ENCODE measurements at places on chromosomes 16 and 17.

- DNase-seq = no peak
Measured at GRCh38 chr17:29682987-29683386, 60.3 kb upstream of the CORO6 start.

DNA sequence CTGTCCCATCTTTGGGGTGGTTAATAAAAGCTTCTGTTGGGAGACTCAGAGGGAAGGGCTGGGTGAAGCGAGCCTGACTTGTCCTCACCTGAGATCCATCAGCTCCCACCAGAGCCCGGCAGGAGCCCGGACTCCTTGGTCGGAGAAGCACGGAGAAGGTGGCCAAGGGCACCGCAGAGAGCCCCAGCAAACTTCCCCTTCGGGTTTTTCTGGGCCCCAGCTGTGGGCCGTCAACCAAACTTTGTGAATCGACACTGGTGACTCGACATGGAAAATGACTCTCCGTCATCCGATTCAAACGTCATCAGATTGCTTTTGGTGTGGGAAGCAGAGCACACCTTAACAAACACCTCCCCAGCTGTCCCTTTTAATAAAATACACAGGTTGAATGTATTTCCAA is 21.4 kb downstream of the ENPP7 start:
- no peak for DNase-seq

- DNase-seq = no peak
Measured at GRCh38 chr16:90026135-90026534, 6.9 kb upstream of the DBNDD1 start.

GRCh38 chr17:17811381-17812210 is 25.2 kb downstream of the SREBF1 start:
- no peak for DNase-seq

- no peak for DNase-seq
Measured at GRCh38 chr17:29569245-29569950, 897 bp downstream of the TP53I13 start.

- no peak for DNase-seq
Measured at GRCh38 chr17:37841232-37841631, 83.0 kb upstream of the TBC1D3K start.

DNA sequence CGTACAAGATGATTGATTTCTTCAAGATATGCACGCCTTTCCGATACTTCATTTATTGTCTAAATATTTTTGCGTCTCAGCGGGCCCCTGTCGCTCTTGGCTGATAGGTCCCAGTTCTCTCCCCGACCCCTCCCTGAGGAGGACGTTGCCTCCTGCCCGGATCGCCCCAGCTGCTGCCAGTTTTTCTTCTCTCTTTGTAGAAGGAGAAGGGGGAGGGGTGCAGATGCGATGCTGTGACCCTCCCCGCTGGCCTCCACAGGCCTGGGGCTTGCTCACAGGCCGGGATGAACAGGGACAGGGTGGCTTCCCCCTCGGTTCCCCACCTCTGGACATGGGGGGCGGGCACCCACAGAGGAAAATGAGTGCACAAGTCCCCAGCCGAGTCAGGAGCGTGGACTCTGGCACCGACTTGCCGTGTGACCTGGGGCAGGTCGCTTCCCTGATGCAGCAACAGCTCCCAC is 53.6 kb upstream of the ZC3H18 start:
- no peak for DNase-seq

DNA sequence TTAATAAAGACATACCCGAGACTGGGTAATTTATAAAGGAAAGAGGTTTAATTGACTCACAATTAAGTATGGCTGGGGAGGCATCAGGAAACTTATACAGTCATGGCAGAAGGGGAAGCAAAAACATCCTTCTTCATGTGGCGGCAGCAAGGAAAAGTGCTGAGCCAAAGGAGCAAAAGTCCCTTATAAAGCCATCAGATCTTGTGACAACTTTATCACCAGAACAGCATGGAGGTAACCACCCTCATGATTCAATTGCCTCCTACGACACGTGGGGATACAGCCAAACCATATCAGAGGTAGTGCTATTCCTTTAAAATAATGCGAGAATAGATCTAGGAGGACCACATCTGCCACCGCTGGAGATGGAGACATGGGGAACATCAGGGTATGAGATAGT is 9.0 kb downstream of the C16orf54 start:
- no peak for DNase-seq

DNA sequence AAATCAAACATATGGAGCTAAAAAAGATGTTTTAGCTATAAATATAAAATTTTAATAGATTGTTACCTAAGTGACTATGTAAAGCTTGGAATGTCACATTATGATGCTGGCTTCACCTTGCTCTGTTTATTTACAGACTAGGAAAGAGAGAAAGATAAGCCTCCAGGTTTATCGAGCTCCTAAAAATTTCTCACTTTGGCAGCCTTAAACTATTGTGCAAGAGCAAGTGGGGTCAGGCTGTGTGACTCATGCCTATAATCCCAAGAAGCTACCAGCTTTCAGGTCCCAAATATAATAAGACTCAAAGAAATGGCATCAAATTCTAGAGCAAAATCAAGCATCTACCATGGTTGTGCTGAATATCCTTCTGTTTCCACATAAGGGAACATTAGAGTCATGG is 34.3 kb upstream of the PRSS54 start:
- no peak for DNase-seq

DNA sequence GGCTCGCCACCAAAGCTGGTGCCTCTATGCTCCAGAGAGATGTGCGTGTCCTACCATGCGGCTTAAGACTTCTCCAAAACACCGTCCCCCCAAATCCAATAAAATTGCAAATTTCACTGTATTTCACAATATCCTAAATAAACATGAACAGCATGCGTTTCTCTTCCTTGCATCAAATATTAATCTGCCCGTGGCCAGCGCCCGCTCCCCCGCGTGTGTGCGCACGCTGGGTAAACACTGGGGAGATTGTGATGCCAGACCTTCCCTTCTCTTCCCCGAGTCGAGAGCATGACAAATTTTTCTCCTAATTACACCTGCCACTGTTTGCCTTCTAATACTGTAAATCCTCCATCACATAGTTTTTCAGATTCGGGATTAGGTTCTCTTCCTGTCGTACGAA is 148.1 kb downstream of the MRM1 start:
- no peak for DNase-seq

DNA sequence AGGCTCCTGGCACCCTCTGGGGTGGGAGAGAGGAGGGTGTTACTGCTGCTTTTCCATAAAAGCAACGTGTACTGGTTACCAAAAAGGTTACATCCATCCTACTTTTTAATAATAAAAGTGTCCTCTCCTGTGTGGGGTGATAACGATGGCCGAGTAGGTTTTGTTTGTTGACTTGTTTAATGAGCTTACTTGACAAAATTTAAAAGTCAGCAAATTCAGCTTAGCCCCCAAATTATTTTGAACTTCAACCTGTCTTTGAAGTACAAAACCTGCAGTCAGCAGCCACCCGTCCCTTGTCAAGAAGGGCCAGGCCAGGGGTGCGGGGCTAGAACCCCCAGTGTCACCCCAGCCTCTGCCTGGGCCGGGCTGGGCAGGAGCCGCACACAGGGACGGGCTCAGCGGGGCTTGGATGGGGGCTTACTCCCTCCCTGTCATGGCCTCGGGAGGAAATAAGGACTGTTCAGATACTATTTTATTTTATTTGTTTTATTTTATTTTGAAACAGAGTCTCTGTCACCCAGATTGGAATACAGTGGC is 103.9 kb upstream of the CHMP6 start:
- no peak for DNase-seq

DNA sequence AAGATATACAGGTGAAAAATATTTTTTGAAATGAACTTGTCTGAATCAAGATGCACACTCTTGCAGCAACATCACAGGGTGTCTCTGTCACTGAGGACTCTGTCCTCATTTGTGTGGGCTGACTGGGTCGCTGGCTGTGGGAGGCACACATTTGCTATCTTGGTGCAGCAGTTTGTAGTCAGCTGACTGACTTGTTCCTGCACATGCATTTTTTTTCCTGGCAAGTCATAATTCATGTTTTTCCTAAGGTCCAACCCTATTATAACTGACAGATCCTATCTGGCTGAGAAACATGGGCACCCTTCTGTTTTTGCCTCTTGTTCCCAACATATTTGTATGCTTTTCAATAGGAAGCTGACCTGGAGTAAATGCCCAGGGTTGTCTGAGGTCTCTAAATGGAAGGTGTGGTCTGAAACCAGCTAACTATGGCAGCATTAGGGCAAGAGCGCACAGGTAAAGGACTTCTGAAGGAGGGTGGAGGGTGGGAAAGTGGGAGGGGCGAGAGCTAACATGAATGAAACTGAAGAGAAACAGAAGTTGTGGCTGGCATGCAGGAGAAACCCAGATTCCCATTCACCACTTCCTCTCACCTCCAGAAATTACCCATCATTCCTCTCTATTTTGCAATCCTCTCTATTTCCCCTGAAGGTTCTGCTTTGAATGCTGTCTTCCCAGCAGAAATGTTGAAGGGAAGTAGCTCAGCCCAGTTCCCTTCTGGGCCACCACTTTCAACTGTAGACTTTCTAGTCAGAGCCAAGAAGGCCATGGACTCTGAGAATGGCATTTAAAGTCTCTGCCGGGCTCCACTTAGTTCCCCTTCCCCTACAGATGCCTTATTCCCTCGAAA is 166.1 kb downstream of the PRKCA start:
- DNase-seq = peak; percentile 10

DNA sequence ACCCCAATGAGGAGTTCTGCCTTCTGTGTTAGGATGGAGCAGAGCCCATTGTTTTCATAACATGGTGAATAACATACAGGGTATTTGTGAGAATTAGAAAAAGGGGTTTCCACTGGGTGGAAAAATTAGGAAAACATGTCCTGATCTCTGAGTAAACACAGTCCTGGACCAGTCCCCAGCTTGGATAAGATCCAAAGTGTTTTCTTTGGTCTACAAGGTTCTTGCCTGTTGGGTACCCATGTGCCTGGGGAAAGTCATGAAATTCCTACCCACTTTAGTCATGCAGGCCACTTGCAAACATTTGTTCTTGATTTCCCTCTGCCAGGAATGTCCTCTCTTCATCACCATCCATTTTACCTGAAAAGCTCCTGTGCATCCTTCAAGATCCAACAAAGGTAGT is 164.8 kb upstream of the DYNLRB2 start:
- DNase-seq = no peak

GRCh38 chr17:76670020-76670717 is 26.6 kb upstream of the ST6GALNAC1 start:
- no peak for DNase-seq

DNA sequence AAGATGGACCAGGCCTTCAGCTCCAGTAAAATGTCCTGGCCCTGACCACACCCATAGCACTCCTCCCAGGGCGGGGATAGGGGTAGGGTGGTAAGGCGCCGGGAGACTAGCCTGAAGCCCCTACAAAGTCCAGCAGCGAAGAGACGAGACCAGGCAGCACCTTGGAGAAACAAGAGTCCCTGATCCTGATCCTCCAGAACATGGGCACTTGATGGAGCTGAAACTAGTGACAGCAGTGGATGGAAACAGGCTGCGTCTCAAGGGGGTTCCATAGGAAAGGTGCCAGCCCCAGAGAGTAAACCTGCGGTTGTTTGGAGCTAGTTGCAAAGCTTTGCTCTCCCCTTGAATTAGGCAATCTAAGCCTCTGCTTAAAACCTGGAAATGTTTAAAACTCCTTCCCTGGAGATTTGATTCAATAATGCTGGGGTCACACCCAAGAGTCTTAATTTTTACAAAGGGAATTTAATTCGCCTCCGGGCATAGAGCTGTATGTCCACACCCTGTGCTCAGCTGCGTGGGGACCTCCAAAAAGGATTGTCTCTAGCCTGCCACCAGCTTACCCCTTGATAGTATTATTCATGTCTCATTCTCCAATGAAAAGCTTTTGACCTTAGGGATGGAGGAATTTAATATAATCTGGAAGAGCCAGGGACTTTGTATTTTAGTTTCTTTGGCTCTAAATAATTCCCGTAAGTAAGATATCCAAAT is 258.6 kb downstream of the PMP22 start:
- DNase-seq = no peak

DNA sequence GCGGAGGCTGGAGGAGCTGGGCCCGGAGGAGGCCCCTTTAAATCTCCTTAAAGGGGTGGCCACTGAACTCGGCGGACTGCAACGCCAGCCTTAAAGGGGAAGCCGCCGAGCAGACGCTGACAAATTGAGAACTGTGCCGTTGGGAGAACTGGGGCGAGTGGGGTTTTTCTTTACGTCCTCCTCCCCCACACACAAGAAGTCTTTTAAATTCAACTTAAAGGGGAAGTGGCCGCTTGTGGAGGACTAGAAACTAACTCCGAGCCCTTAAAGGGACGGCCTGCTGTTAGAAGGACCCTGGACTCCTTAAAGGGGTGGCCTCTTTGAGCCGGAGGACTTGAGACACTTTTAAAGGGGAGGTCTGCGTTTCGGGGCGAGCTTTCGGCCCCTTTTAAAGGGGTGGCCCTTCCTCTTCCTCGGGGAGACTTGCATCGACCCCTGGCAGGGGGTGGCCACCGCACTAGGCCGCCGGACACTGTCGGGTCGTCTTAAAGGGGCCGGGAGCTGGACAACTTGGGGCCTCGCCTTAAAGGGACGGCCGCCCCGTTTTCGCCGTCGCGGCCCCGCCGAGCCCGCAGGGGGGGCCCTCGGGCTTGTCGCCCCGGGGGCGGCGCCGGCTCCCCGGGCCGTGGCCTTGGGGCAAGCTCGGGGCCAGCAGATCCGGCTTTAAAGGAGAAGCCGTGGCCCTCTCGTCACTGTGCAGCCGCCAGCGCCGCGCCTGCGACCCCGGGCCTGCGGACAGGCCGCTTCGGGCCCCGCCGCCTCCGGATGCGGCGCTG is 688 bp downstream of the FBRS start:
- peak; percentile 75 for DNase-seq

DNA sequence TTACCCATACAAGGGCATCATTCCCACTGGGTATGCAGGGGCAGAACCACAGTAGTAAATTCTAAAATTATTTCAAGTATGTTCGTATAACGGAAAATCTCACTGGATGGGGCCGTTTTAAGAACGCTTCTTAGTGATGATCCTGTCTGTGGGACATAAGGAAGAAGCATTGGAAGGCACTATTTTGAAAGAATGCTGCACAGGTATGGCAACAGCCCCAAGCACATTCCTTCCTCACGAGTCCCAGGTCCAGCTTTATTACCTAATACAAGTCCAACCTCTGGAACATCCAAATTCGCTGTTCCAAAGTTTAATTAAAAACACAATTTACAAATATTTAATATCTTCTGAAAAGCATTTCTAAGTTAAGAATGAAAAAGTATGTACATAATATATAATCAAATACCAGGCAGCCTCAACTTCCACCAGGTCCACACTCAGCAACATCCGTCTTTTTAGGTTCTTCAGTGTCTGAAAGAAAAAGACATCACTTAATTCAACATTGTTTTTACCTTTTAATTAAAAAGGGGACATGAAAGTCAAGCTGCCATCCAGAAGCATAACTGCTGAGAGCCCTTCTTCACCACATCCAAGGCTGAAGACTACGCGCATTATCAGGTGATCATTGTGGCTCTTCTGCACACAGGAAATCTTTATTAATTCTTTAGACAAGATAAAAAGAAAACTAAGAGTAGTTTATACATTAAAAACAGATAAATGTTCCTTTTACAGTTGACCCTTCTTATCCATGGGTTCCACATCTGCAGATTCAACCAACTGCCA is 49.8 kb downstream of the BRD7 start:
- DNase-seq = no peak

DNA sequence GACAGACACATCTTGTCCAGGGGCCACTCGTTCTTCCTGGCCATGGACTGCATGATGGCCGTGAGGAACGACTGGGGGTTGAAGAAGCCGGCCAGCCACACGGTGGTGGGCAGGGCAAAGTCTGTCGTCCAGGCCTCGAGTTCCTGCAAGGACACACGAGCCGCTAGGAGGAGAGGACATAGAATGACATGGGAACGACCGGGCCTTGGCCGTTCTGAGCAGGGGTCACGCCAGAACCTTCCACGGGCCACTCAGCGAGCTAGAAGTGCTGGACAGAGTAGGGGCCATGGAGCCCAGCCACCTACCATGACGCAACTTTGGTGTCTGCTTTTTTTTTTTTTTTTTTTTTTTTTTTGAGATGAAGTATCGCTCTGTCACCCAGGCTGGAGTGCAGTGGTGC is 47.0 kb downstream of the PGS1 start:
- DNase-seq = no peak

All from anterior cingulate cortex (tissue), 58 donors.